Caki2 (cell line): ENCODE measurements at places on chromosomes 4 and X. TPM values are rescaled to one million over a fixed set of nuclear protein-coding genes. Genes with fewer than 3 reads are reported as not detected.

EPGN gene
- total RNA-seq = 0.81 TPM in 1 of 2 replicates, not detected in the other

TLL1 gene
- 10.3 and 21.4 TPM in 2 replicates for total RNA-seq

TMEM255A gene
- 0.38 and 0.41 TPM in 2 replicates for total RNA-seq

P2RY10 gene
- not detected in 2 replicates for total RNA-seq

BANK1 gene
- 0.90 and 1.1 TPM in 2 replicates for total RNA-seq

BBS12 gene
- 2.4 TPM in 2 replicates for total RNA-seq

ABCE1 gene
- 86.4 and 96.5 TPM in 2 replicates for total RNA-seq

PAGE2B gene
- not detected in 2 replicates for total RNA-seq

HMGN5 gene
- 0.61 and 1.7 TPM in 2 replicates for total RNA-seq

UCP1 gene
- not detected in 2 replicates for total RNA-seq

RASL11B gene
- not detected in 2 replicates for total RNA-seq

SRPK3 gene
- total RNA-seq = 0.29 TPM in 1 of 2 replicates, not detected in the other

DCLK2 gene
- total RNA-seq = 11.1 and 29.7 TPM in 2 replicates

CXCL3 gene
- total RNA-seq = not detected in 2 replicates

POF1B gene
- not detected in 2 replicates for total RNA-seq

ETDA gene
- total RNA-seq = not detected in 2 replicates

UTP14A gene
- 6.9 and 15.1 TPM in 2 replicates for total RNA-seq

SLC49A3 gene
- not detected in 2 replicates for total RNA-seq

INTS6L gene
- total RNA-seq = 3.7 and 7.7 TPM in 2 replicates

TKTL2 gene
- total RNA-seq = not detected in 2 replicates
